ENCODE measurements at places on chromosomes 5 and 9. TPM values are rescaled to one million over a fixed set of nuclear protein-coding genes. Genes with fewer than 3 reads are reported as not detected.

DNA sequence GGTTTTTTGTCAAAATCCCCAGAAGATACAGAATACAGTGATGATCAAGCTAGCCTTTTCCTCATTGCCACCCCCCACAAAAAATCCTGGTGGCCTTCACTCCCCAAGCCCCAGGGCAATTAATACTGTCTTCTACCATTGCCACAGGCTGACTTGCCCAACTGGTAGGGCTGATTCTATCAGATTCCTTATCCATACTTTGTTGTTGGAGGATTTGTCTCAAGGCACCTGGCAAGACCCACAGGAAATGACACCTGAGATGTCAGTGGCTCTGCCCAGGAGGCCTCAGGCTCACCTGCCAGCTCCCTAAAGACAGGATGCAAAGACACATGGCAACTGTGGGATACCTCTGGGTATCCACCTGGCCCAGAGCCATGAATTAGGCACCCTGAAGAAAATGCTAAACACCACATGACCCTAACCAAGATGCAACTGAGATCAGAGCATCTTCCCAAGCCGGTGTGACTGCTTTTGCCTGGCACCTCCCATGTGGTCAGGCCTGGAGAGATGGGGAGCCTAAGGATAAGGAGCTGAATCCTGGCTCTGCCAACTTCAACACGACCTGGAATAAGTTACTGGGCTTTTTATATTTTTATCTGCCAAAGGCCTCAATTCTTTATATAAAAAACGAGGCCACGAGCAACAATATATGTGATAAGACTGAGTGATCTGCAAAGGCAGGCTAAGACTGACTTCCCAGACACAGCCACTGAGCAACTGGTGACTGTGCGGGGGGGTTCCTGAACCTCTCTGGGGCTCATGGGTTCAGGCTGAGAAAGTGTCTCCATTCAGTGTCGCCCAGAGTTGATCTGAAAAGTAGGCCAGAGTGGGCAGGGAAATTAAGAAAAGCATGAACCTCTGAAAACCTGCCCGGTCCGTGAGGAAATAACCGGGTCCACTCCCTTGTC lies 944 bp downstream of the ATOX1 start:
- no peaks in the 10 kb centered on the region for H3K36me3 ChIP-seq
- peak overlapping the region; percentile 90 for H3K4me3 ChIP-seq
- peak overlapping the region; percentile 85 for H3K27ac ChIP-seq
- DNase-seq: no peak
- peaks cover 38% of the 10 kb centered on the region for H3K4me1 ChIP-seq

DNA sequence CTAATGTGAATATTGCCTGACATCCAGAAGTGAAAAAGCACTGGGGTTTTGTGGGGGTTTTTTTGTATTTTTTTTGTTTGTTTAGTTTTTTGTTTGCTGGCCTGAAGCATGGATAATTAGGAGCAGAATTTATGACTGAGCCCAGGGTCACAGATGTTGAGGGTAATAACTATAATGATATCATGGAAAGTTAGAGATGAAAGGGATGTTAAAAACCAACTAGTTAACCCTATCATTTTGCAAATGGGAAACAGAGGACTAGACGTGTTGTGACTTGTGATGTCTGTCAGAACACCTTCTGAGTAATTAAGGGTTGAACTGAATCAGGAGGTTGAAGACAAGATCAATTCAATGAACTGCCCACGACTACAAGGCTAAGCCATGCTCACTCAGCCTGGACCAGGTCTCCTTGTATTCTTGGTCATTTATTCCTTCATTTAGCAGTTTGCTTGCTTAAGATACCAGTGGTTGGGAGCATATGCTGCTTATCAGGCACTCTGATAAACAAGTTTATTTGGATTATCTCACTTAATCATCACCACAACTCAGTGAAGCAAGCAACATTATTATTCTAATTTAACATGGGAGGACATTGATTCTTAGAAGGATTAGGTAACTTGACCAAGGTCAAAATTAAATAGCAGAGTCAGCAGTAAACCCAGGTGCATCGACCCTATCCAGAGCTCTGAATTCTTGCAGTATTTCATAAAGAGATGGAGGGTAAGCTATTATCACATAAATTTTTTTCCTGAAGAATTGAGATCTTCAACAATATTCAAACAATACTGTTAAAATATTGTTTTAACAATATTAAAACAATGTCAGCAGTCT lies 75.7 kb upstream of the PIK3R1 start:
- no peak overlapping the region for H3K27ac ChIP-seq
- H3K4me1 ChIP-seq: peaks cover 11% of the 10 kb centered on the region
- no peak for DNase-seq
- no peaks in the 10 kb centered on the region for H3K36me3 ChIP-seq
- no peaks in the 10 kb centered on the region for H3K27me3 ChIP-seq

DNA sequence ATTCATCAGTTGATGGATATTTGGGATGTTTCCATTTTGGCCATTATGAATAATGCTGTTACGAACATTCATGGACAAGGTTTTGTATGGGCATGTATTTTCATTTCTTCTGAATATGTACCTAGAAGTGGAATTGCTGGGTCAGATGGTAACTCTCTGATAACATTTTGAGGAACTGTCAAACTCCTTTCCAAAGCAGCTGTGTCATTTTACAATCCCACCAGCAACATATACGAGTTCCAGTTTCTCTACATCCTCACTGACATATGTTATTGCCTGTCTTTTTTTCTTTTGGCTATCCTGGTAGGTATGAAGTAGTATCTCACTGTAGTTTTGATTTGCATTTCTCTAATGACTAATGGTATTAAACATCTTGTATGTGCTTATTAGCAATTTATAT lies 86.7 kb downstream of the PRKACG start:
- DNase-seq: no peak
- H3K36me3 ChIP-seq: no peaks in the 10 kb centered on the region
- H3K4me3 ChIP-seq: no peak overlapping the region
- no peak overlapping the region for H3K27ac ChIP-seq

DNA sequence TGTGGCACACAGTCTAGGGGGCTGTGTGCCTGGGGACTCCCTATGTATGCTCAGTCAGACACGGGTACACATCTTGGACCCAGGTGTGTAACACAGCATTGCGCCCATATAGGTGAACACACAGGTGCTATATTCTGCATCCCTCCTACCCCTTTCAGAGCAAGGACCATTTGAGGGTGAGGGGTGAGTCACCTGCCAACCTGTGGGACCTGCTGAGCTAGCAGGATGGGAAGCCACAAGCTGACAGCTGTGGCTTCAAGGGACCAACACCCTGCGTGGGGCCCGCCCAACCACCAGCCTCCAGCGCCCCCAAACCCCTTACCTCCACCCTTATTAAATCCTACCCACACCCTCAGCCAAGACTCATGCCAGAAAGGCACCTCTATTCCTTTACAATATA lies 14.6 kb upstream of the AQP7 start:
- DNase-seq: peak; percentile 56
- no peaks in the 10 kb centered on the region for H3K36me3 ChIP-seq
- H3K27me3 ChIP-seq: no peaks in the 10 kb centered on the region
- H3K4me1 ChIP-seq: peaks cover 54% of the 10 kb centered on the region
- peak overlapping the region; percentile 65 for H3K27ac ChIP-seq

GRCh38 chr5:19920761-19921160 lies 67.2 kb downstream of the CDH18 start:
- no peak for DNase-seq
- H3K4me1 ChIP-seq: no peaks in the 10 kb centered on the region
- no peaks in the 10 kb centered on the region for H3K27me3 ChIP-seq
- H3K27ac ChIP-seq: no peak overlapping the region

Gene CAVIN4
- 0.19 TPM for total RNA-seq

DNA sequence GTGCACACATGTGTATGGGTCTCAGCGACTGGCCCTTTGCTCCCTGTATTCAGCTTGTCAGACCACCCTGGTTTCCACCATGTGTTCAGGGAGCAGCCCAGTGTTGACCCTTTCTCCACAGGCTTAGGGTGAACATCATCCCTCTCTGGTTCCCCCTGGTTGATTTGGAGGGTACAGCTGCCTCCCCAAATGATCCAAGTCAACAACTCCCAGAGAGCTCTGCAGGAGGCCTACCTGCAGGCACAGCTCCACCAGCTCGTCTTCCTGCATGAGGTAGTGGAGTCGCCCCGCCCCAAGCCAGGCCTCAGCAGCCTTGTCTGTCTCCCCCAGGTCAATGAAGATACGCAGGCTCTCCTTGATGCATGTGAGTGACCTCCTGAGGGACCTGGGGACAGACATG lies 50.5 kb downstream of the SH3TC2 start:
- no peak overlapping the region for H3K4me3 ChIP-seq
- DNase-seq: no peak
- no peak overlapping the region for H3K27ac ChIP-seq
- H3K4me1 ChIP-seq: no peaks in the 10 kb centered on the region
- H3K36me3 ChIP-seq: no peaks in the 10 kb centered on the region

- no peak overlapping the region for H3K27ac ChIP-seq
- no peak overlapping the region for H3K4me3 ChIP-seq
- H3K36me3 ChIP-seq: no peaks in the 10 kb centered on the region
- no peaks in the 10 kb centered on the region for H3K27me3 ChIP-seq
Measured at GRCh38 chr5:152097128-152097527, 172.5 kb upstream of the GLRA1 start.

DNA sequence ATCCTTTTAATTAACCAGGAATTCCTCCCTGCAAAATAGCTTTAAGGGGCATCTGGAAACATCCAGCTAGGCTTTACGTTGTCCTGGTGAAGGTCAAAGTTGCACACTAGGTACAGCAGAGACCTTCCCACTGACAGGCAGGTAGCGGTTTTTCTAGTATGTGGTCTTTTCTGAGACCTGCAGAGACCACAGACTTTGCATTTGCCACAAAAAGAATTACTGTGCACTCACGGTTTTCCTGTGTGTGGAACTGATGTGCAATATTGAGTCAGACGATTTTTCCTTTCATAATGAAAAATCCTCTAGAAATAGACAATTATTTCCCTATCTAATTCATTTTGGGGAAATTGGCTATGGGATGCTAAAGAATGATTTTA lies 417.0 kb upstream of the ADAMTSL1 start:
- H3K4me1 ChIP-seq: no peaks in the 10 kb centered on the region
- no peaks in the 10 kb centered on the region for H3K36me3 ChIP-seq
- DNase-seq: no peak
- H3K27ac ChIP-seq: no peak overlapping the region

Gene TSSK1B
- not detected for total RNA-seq

All from CD4-positive, alpha-beta memory T cell (primary cell).